ENCODE measurements at places on chromosomes 3 and 15.

GRCh38 chr15:98385752-98386381 is 262.5 kb upstream of the IGF1R start:
- DNase-seq: no peak

- peak; percentile 80 for DNase-seq
Observed at GRCh38 chr15:58528188-58528870, 96.5 kb downstream of the LIPC start.

- no peak for DNase-seq
Observed at GRCh38 chr3:53142986-53143385, 12.8 kb upstream of the RFT1 start.

- DNase-seq: no peak
Observed at GRCh38 chr3:142796823-142797222, 73.0 kb downstream of the TRPC1 start.

DNA sequence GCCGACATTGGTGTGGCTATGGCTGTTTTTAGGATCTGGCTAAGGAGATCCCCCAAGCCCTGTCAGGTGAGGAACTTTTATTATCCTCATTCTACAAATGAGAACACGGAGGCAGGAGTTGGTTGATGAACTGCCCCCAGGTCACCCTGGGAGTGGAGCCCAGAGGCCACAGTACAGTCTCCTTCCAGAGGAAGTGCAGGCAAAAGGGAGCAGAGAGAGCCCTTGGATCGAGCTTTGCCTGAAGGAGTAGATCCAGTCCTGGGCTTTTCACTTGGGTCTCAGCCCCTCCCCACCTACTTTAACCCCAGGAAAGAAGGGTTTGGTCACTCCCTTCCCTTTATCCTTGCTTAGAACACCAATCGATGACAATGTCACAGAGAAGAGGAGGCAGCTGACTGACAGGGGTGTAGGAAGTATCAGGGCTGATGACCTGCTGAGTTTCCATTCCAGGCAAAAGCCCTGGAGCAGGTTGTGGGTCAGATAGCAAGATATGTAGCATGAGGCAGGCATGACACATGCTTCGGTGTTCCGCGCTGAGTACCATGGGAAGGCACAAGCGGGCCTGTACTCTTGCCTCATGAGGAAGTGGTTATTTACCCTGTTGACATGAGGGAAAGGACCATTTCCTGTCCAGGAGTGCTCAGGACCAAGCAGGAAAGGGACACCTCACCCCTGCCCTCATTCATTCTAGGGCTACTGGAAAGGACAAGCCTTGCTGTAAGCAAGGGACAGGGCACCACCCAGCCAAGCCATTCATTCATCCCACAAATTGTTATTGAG is 5.8 kb upstream of the PLA2G4D start:
- DNase-seq: peak; percentile 48

DNA sequence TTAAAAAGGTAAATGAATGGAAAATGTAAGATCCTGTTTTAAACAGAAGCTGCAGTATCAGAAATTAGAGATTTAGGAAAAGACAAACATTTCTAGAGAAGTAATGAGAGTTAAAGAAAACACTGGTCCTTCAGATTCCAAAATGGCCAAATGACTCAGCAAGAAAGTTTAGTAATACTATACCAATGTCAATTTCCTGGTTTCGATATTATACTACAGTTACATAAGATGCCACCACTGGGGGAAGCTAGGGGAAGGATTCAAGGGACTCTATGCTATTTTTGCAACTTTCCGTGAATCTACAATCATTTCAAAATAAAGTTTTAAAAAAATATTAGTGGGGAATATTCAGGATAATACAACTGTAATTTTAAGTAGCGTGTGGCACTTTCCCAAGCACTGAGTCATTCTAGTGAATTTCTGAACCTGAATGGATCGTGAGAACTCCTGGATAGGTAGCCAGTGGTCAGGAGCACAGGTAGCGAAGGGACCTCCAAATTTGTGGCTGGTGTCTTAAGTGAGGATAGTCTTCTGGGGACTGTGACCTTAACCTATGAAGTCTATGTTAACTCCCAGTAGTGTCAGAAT is 37.6 kb downstream of the TMCC1 start:
- DNase-seq: peak; percentile 64

- DNase-seq: no peak
Observed at GRCh38 chr3:177185035-177185574, 12.2 kb downstream of the TBL1XR1 start.

GRCh38 chr3:107441617-107442016 is 64.4 kb downstream of the CCDC54 start:
- peak; percentile 18 for DNase-seq

DNA sequence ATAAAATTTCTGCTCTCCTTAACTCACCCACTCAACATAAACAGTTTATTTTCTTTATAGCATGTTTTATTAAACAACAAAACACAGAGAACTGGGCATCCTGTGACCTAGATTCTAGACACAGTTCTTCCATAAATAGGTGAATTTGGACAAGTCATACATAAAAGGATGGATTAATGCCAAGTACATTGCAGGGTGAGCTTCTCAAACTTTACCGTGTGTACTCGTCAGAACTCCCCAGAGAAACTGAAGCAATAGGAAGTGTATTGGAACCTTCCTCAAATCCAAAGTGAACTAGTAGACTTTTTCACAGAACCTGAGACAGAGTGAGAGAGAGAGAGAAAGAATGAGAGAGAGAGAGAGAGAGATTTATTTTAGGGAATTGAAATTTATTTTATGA is 139.7 kb downstream of the CD47 start:
- no peak for DNase-seq

- DNase-seq: no peak
Observed at GRCh38 chr15:37054336-37054735, 46.0 kb downstream of the MEIS2 start.

- DNase-seq: no peak
Observed at GRCh38 chr3:46953234-46954010, 23.1 kb downstream of the CCDC12 start.

GRCh38 chr3:44983484-44983941 is 7.5 kb downstream of the EXOSC7 start:
- DNase-seq: no peak

- no peak for DNase-seq
Observed at GRCh38 chr3:132284781-132285619, 32.2 kb upstream of the ACP3 start.

- peak; percentile 81 for DNase-seq
Observed at GRCh38 chr3:4977001-4977852, 2.0 kb upstream of the BHLHE40 start.

Data from EH (cell line).